IMR-90 (cell line): ENCODE measurements at places on chromosomes 2 and 18. TPM values are rescaled to one million over a fixed set of nuclear protein-coding genes. Genes with fewer than 3 reads are reported as not detected.

GRCh38 chr2:100818003-100818605 lies 1.8 kb upstream of the NPAS2 start:
- peak; percentile 29 for DNase-seq

DNA sequence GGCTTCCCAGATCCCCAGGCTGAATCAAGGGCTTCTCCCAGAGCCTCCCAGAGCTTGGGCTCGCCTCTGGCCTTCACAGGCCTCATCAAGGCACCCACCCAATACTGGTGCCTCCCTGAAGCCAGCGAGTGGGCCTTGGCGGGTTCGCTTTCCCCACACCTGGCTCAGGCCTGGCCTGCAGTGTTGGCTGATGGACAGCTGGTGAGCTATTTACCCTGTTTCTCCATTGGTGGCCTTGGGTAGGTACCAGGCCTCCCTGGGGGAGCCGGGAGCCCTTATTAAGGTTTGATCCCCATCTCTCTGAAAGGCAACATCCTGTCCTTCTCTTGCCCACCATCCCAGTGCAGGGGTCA lies 18.2 kb upstream of the DUSP2 start:
- no peak for DNase-seq

- DNase-seq: no peak
Measured at GRCh38 chr2:119350311-119350998, 16.2 kb downstream of the C2orf76 start.

DNA sequence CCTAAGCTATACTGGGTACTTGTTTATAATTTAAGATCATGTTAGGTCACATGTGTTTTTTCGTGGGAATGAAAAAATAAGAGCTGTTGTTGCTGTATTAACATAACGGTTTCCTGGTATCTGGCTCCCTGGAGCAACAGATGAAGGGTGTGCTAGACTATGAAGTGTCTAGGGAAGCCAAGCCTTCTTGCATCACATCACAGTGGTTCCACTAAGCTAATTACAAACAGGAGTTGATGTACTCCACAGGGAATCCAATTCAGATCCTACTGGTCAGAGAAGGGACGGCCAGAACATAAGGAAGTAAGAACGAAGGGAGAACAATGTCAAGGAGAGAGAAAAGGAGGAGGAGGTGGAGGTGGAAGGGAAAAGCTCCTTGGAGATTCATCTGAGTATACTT lies 193.0 kb upstream of the CYP26B1 start:
- no peak for DNase-seq

TOGARAM2 gene
- under 0.01 and 0.28 TPM in 2 replicates for total RNA-seq

CNTNAP5 gene
- total RNA-seq: not detected in 2 replicates
